BE2C (cell line): ENCODE measurements at places on chromosomes 13 and 19.
A peak's percentile ranks its signal among the peaks of the same experiment; 100 is the strongest.

- DNase-seq, result no peak
Observed at GRCh38 chr19:56111601-56112312, 9.3 kb downstream of the ZNF787 start.

DNA sequence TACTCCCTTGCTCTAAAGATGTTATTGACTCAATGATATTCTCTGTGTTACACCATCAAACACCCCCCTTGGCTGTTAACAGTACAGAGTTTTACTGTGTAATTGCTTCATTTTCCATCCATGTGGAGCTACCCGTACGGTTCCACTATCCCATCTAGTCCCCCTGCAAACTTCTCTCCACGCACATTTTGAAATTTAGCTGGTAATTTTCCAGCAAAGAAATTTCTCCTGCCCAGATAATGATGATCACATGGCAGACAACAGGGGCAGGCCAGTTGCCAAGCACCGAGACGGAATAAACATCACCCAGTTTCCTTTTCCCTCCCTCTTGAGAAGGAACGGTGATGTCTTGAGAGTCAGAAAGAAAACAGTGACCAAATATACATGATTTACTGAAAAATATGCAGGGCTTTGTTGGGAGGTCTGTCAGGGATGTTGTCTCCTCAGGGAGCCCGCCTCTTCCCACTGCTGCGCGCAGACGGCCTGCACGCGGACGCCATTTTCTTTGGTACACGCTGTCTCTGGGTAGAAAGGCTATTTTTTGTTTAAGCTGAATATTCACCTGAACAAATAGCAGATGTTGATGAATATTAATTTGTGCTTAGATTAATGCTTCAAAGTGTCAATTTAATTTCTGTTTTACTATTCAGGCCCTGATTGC is 109.9 kb downstream of the OLFM4 start:
- DNase-seq, result no peak

GRCh38 chr19:46218160-46218559 is 11.4 kb upstream of the IGFL1 start:
- no peak for DNase-seq

- no peak for DNase-seq
Observed at GRCh38 chr19:23312515-23312914, 62.3 kb upstream of the ZNF724 start.

GRCh38 chr19:43678512-43679261 is 8.7 kb upstream of the PLAUR start:
- no peak for DNase-seq

GRCh38 chr13:57212989-57213388 is 46.0 kb downstream of the PRR20E start:
- DNase-seq, result no peak

- no peak for DNase-seq
Observed at GRCh38 chr13:95237310-95237870, 63.9 kb downstream of the ABCC4 start.

DNA sequence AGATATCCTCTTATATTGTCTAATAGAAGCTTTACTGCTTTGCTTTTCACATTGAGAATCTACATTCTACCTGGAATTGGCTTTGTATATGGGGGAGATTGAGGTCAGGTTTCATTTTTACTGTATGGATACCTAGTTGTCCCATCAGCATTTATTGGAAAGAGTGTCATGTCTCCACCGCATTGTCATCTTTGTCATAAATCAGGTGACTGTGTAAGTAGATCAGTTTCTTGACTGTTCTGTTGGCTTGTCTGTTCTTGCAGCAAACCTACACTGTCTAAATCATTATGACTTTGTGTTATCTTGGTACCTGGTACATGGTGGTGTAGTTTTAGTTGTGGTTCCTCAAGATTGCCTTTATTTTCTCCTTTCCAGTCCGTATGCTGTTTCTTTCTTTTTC is 5.8 kb downstream of the URI1 start:
- no peak for DNase-seq

DNA sequence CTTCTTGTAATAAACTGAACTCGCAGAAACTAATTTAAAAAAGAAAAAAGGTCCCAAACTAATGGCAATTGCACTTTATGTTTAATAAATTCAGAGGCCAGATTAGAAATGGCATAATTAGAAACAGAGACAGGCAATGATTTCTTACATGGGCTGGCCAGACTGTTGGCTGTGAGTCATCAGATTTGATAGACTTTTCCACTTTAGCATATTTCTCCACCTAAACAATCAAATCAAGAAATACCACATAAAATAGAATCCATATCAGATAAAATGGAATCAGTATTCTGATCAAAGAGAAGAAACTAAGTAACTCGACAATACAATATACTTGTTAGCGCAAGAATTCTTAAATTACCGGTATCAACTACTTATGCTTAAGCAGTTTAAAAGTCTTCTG is 29.0 kb downstream of the EXOSC8 start:
- peak; percentile 28 for DNase-seq

GRCh38 chr19:38786572-38787265 is 2.3 kb upstream of the LGALS7B start:
- DNase-seq, result no peak

DNA sequence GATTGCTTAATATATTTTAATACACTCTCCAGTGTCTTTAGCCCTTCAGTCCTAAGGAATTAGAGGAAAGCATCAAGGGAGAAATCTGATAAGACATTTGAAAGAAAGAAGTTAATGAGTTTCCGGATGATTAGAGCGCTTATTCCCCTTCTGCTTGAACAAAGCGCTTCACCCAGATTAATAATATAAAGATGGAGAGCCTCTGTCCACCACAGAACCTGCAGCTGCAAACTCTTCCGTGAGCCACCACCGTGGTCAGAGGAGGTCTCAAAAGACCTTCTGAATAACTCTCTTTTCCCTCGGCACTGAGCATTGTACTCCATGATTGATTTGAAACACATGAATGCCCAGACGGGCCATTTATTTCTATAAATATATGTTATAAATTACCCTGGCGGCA is 14.2 kb upstream of the TUBGCP3 start:
- DNase-seq, result no peak

- no peak for DNase-seq
Observed at GRCh38 chr19:35229601-35230000, 1.1 kb upstream of the FAM187B start.

DNA sequence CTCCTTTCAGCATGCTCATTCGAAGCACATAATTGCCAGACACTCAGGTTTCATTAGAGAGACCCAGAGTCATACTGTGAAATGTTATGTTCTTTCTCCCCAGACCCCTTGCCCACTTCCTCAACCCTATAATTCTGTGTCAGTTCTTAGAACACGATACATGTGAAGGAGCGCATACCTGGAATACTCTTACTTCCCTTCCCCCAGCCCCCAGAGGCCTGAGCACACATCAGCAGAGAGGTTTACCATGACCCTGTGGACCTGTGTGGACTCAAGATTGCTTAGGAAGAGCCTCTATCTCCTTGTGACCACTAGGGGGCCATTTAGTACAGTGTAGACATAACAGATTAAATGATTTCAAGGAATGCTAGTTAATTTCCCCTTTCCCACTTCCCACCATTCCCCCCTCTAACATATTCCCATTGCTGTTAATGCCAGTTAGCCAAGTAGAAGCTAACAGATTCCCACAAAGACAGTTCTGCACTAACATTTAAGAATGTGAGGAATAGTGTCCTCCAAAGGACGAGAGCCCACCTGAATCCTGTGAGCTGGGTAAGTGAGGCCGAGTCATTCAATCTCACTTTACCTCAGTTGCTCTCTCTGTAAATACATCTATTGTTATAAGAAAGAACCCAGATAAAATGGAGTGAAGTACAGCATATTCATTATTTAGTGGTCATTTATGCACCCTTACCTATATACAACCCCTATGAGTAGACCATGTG is 154.2 kb upstream of the MAB21L1 start:
- peak; percentile 45 for DNase-seq

DNA sequence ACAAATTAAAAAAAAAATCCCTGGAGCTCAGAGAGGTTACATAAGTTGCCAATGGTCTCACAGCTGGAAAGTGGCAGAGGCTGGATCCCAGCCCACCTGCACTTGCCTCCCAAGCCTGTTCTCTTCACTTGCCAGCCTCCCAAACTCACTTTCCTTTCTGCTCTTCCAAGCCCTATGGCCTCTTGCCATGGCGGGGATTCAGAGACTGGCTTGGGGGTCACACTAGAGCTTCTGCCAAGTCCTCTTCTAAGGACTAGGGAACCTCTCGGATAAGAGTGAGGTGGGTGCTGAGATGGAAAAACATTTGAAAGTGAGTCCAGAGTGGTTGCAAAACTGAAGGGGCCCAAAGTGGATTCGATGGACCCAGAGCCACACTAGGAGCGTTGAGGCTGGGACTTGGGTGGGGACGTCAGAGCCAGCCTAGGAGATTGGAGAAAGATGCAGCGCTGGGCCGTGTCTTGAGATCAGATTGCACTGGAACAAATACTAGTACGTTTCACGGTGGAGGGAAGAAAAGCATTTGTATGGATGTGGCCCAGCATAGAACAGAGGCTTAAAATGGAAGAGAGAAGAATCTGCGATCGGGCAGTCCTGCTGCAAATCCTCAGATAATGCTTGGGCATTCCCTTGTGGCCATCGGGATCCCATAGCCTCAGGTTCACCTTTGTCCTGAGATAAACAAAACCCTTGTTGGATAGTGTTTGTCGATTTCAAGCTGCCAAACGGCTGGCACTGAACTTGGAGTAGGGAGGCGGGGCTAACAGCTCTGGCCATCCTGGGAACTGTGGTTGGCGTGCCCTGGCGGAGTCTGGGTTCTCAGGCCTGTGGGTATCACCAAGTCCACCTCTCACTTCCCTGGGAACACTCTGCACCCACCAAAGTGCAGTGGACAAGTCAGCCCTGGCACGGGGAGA is 84.8 kb downstream of the ING1 start:
- DNase-seq, result no peak

DNA sequence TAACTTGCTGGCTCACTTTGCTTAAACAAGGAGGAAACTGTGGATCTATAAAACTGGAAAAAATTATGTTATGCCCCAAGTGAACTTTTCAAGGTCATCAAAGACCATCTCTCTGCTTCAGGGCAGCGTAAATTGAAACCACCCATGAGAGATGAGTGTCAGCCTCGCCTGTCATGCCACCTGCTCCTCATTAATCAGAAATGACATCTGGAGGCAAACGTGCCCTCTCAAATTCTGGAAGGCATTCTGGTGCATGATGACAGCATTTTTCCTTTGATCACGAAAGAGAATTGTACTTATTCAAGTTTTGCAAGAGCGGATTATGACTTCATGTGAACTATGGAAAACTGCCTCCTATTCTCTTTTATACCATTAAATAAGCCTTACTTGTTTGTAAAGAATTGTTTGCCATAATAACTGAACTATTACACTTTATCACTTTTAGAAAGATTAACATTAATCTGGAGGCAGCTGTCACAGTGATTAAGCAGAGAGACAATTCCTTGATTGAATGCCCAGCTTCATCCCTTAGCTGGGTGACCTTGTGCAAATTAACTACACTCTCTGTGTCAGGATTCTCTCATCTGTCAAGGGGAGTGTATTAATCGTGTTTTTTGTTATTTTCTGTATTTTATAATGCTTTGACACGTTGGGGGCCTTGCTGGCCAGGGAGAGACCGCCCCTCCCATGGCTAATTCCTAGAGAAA is 17.0 kb upstream of the SACS start:
- peak; percentile 18 for DNase-seq

DNA sequence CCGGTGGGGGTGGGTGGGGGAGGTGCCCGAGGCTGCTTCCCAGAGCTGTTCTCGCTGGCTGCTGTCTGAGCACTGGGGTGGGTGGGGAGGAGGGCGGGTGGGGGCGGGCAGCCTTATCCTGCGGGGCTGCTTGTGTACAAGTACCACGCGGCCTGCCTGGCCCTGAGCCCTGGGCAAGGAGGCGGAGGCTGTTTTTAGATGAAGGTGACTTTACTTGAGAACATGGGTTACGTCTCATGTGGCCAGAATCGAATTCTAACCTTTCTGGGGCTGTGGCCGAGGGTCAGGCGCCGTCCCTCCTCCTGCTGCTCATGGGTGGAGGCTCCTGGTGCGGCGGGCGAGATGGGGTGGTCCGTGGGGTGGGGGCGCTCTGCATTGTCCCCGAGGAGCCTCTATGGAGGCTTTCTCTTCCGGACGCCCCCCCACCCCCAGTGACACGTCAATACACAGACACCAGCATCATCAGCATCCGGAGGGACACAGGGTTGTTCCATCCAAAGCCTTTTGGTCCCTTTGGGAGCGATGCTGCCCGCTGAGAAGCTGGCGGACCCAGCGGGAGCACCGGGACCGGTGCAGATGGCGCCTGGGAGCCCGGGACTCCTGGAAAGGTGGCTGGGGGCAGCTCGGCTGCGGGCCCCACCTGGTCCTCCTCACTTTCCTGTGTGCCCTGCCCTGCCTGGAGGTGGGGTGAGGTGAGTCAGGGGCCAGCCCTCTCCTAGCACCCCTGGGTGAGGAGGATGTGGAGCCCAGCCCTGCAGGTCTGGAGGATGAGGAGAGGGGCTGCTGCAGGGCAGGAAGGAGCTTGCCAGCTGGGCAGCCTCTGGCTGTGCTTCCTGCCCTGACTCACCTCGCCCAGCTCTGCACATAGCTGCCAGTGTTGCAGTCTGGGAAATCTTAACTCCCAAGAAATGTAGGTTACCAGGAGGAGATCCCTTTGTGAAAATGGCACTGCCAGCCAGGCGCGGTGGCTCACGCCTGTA is 3.4 kb downstream of the BSG start:
- peak; percentile 61 for DNase-seq

- no peak for DNase-seq
Observed at GRCh38 chr19:41887711-41888382, 4.9 kb downstream of the ARHGEF1 start.

GRCh38 chr19:50314724-50315708 is 14.2 kb downstream of the KCNC3 start:
- no peak for DNase-seq

DNA sequence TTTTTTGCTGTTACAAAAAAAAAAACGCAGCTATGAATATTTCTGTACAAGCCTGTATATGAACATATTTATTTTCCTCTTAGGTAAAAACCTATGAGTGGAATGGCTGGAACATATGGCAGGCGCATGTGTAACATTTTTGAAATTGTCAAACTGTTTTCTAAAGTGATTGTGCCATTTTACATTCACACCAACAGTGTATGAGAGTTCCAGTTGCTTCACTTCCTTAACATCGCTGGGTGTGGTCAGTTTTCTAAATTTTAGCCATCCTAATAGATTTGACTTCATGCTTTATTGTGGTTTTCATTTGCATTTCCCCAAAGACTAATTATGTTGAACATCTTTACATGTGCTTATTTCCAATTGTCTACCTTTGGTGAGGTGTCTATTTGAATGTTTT is 306.8 kb downstream of the KCNRG start:
- no peak for DNase-seq

GRCh38 chr13:45872566-45872965 is 21.0 kb upstream of the SIAH3 start:
- DNase-seq, result no peak

GRCh38 chr13:45847554-45848224 is 3.9 kb downstream of the SIAH3 start:
- no peak for DNase-seq

GRCh38 chr13:113897161-113897560 is 33.3 kb upstream of the GAS6 start:
- DNase-seq, result no peak

GRCh38 chr13:20566468-20566897 is 474 bp upstream of the IFT88 start:
- no peak for DNase-seq

- no peak for DNase-seq
Observed at GRCh38 chr19:32091241-32091640, 254.2 kb upstream of the ZNF507 start.
